Stimulated activated CD8-positive, alpha-beta memory T cell treated with anti-CD3 and anti-CD28 coated beads, Interleukin-7, amount 100 ng/mL, for 48 hours (primary cell): ENCODE measurements at places on chromosomes 16 and 17.
A peak's percentile ranks its signal among the peaks of the same experiment; 100 is the strongest.

GRCh38 chr17:65809366-65809765, 247.9 kb upstream of the AXIN2 start:
- DNase-seq = no peak

GRCh38 chr17:77597418-77598240, 360.9 kb upstream of the TNRC6C start:
- no peak for DNase-seq

- peak; percentile 69 for DNase-seq
Measured at GRCh38 chr16:84599521-84600202, 18.2 kb downstream of the COTL1 start.

- DNase-seq = peak; percentile 45
Measured at GRCh38 chr17:74325743-74326379, at the start of gene KIF19. Gene KIF19, plus strand, starts transcription at chr17:74326226. Its CDS starts 124 bp downstream, at chr17:74326350.

DNA sequence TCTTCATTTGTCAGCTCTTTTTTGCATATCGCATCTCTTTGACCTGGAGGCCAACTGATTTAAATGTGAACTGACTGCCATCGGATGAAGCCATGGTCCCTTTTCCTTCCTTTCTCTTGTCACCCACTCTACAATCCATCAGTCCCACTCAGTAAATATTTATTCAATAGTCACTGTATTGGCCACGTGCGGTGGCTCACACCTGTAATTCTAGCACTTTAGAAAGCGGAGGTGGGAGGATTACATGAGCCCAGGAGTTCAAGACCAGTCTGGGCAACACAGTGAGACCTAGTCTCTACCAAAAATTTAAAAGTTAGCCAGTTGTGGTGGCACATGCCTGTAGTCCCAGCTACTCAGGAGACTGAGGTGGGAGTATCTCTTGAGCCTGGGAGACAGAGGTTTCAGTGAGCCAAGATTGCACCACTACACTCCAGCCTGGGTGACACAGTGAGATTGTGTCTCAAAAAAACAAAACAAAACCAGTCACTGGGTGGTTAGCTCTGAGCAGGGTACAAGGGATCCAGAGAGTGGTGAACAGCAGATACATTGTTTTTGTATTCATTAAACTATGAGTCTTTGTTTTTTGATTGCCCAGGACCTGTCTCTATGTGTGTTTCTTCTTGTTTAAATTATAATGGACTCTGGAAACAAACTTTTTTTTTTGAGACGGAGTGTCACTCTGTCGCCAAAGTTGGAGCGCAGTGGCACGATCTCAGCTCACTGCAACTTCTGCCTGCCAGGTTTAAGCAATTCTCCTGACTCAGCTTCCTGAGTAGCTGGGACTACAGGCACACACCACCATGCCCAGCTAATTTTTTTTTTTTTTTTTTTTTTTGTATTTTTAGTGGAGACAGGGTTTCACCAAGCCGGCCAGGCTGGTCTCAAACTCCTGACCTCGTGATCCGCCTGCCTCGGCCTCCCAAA, 6.9 kb downstream of the PHAF1 start:
- no peak for DNase-seq

GRCh38 chr17:4345581-4346252, 20.8 kb downstream of the UBE2G1 start:
- no peak for DNase-seq

GRCh38 chr16:77946823-77947222, 75.5 kb upstream of the CLEC3A start:
- DNase-seq = no peak

- DNase-seq = no peak
Measured at GRCh38 chr16:78462288-78463208, 363.1 kb downstream of the WWOX start.

DNA sequence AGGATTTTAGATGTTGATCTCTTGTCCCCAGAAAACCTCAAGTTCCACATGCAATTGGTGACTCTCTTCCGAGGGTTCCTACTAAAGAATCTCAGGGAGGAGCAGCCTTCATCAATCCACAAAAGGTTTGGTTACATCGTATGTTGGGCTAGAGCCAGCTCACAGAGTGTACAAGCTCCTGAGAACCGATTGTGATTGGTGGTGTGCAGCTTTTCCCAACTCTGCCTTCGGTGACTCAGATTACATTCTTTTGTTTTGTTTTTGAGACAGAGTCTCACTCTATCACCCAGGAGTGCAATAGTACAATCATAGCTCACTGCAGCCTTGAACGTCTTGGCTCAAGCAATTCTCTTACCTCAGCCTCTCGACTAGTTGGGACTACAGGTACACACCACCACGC, 172.4 kb downstream of the PMP22 start:
- DNase-seq = no peak

DNA sequence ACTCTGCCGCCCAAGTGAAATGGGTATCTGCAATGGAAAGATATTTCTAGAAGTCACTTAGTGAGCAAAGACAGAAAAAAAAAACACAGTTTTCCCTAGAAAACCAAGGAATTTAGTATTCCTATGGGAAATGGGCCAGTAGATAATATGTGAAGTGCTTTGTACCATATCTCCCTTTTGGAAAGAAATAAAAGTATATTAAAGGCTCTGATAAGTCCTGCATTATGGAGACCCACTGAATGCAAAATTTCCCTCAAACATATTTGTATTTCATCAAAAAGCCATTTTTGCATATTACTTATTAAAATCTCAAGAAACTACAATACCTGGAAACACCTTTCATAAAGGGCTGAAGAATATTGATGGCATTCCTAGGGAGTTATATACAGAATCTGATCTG, 51.6 kb upstream of the DYNLRB2 start:
- no peak for DNase-seq
